Muscle of back (tissue), 13 donors: ENCODE measurements at places on chromosomes 4 and X. TPM values are rescaled to one million over a fixed set of nuclear protein-coding genes. Genes with fewer than 3 reads are reported as not detected.

GRCh38 chrX:11472879-11473278, 179.7 kb downstream of the AMELX start:
- no peak for DNase-seq

Gene RNF128
- polyA plus RNA-seq, result not detected

DNA sequence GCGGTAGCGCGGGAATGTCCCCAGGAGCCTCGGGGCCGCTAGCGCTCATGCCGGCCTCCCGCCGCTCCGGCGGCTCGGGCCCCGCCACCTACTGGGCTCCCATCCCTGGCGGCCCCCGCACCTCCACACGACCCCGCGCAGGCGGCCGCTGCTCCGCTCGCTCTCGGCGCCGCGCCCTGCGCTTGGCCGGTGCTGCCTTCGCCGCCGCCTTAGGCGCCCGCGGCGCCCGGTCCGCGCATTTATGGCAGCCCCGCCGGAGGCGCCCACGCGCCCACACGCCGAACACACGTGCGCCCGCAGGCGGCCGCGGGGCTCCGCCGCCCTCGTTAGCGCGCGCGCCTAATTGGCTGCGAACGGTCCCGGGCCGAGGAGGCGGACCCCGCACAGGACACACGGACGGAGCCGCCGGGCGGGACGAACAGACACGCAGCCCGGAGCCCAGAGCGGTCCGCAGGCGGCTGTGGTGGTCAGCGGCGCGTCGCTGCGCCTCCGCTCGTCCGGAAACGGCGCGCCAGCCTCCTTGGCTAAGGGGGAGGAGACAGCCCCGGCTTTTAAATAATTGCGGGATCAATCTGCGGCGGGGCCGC, at the start of gene NKX1-1:
Gene NKX1-1 (minus strand): TSS at position 49 of the 587 bp plus-strand sequence. CDS start 0 bp downstream, at position 49.
- no peak for DNase-seq

DNA sequence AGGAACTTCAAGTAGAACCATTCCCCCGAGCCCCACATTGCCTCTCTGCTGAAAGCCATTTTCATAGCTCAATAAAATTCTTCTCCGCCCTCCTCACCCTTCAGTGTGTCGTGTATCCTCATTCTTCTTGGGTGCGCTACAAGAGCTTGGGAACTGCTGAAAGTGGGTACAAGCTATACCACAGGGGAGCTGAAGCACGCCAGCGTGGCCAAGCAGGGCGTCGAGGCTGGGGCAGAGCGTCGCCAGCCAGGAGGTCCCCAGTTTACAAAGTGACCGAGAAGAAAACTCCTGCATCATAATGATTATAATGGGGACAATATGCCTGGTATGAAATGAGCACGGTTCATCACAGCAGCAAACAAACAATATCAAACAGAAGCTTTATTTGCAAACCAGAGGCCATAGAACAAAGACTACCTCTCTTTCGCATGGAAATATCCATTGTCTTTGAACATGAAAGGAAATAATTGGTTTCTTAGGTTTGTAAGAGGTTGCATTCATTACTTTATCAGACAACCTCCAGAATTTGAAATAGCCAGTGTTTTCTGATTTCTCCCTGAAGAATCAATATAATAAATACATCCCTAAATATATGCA, 34.3 kb downstream of the RELL1 start:
- no peak for DNase-seq

GRCh38 chr4:87151730-87152129, 68.7 kb downstream of the KLHL8 start:
- peak; percentile 52 for DNase-seq

Gene SLITRK4
- polyA plus RNA-seq, result 6.1 TPM

GRCh38 chrX:11791090-11791489, 33.1 kb downstream of the MSL3 start:
- no peak for DNase-seq

GRCh38 chr4:183266371-183266770, 53.7 kb downstream of the CLDN22 start:
- DNase-seq, result no peak
